ENCODE measurements at places on chromosomes 16 and 17.

GRCh38 chr17:56119191-56119590 is 34.1 kb upstream of the ANKFN1 start:
- no peak for DNase-seq

GRCh38 chr17:12536021-12536420 is 129.7 kb upstream of the MYOCD start:
- no peak for DNase-seq

DNA sequence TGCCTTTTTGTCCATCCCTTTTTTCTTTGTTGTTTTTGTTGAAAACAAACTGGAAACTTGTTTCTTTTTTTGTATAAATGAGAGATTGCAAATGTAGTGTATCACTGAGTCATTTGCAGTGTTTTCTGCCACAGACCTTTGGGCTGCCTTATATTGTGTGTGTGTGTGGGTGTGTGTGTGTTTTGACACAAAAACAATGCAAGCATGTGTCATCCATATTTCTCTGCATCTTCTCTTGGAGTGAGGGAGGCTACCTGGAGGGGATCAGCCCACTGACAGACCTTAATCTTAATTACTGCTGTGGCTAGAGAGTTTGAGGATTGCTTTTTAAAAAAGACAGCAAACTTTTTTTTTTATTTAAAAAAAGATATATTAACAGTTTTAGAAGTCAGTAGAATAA is 4.9 kb downstream of the SOX9 start:
- no peak for DNase-seq

DNA sequence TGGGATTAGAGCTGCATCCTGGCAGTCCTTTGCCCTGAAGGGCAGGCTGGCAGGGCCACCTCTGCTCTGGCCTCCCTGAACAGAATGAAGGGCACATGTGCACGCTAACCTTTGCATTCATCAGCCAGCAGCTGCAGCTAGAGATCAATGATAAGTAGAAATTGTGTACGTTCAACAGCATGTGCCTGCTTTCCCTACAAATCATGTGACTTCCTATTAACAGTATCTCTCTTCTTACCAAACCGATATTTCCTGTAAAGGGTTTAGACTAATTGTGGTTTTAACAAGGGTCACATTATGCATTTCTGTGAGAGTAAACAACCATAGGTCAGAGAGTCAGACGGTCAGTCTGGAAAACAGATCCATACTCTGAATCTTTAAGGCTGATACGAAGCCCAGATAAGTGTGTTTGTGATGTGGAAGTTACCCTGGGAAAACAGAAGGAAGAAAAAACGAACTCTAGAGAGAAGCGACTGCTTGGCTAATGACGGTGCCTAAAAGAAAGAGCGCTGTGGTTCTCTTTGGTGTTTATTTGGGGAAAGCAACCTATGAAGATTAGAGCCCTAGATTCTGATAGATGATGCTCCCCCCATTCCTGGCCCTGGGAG is 219.4 kb downstream of the MAF start:
- DNase-seq: no peak

DNA sequence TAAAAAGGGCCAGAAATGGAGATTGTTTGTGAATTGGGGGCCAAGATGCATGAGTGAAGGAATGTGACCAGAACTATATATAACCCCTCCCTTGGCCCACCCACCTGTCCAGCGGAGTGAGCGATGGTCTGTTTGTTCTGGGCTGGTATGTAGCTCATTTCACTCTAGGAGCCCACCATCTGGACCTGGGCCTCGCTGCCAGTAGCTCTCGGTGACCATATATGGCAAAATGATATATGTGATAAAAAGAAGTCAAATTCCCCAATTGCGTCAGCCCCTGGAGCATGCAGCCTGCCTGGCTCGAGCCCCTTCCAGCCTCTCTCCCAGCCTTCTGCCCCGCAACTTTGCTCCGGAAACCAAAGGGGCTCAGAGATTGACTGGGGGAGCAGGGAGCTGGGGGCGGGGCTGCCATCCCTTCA is 47.3 kb downstream of the CCDC42 start:
- DNase-seq: no peak

DNA sequence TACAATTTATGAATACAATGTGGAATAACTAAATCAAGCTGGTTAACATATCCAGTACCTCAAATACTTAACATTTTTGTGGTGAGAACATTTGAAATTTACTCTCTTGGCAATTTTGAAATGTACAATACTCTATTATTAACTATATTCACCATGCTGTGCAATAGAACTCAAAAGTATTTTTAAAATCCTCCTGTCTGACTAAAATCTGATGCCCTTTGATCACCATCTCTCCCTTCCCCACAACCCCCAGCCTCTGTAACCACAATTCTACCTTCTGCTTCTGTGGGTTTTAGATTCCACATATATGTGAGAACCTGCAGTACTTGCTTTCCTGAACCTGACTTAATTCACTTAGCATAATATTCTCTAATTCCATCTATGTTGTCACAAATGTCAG is 71.6 kb upstream of the ALOX12 start:
- no peak for DNase-seq

Data from SW 1271 (cell line).